ENCODE measurements at places on chromosomes 12 and 14.

GRCh38 chr12:4723226-4723625 is 3.0 kb downstream of the GALNT8 start:
- no peak for DNase-seq

GRCh38 chr12:56677680-56678079 is 10.4 kb downstream of the PTGES3 start:
- no peak for DNase-seq

GRCh38 chr12:99137124-99137855 is 492.2 kb downstream of the APAF1 start:
- DNase-seq, result no peak

DNA sequence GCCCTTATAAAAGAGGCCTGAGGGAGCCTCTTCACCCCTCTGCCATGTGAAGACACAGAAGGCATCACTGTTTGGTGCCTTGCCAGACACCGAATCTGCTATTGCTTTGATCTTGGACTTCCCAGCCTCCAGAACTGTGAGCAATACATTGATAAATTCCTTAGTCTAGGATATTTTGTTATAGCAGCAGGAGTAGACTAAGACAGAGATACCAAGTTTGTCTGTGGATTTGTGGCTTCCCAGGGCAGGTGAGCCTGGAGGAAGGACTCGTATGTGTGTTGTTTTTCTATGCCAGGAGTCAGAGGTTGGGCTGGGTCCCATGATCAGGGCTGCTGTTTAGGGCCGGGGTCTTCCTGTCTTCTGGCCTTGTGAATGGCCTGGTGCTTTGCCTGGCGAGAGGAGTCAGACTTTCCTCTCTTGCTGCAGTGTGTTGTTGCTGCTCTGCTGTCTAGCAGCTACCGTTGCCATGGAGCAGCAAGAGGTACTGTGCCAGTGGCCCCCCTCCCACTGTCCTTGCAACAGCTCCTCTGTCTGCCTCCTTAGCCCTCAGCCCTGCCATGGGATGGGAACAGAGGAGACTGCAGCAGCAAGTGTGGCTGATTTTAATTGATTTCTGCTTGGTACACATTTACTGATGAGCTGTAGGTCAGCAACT is 111.2 kb downstream of the CHST11 start:
- DNase-seq, result no peak

GRCh38 chr12:82963956-82964355 is 277.2 kb downstream of the TMTC2 start:
- no peak for DNase-seq

GRCh38 chr12:115870021-115870420 is 407.5 kb downstream of the MED13L start:
- DNase-seq, result no peak

DNA sequence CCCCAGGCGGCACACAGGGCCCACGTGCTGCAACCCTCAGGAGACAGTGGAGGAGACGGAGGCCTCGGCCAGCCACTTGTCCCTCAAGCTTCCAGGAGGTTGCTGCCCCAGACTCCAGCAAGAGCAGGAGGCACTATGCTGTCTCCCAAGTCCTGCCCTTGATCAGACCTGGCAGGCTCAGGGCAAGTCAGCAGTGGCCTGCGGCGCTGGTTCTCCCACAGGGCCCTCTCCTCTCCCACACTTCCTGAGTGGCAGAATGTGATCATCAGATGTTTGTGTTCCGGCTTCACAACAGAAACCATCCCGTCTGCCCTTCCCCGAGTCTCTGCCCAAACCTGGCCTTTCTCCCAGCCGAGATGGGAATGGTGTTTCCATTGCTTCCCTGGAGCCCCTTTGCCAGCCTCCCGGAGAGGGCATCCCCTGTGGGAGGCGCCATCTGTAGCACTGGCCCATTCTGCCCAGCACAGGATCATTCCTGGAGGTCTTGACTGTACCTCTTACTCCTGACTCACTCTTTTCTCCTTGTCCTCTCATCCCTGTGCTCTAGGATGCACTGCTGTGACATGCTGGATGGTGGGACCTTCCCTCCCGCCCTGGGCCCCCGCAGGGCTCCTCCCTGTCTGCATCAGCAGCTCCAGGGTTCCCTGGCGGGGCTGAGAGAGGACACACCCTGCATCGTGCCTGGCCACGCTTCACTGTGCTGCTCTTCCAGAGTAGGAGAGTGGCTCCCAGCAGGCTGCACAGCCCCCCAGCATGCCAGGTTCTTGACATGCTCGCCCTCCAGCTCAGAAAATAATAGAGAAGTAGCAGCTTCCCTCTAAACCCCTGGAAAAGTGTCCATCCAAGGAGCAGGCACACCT is 114.7 kb upstream of the FKBP4 start:
- no peak for DNase-seq

- no peak for DNase-seq
Measured at GRCh38 chr12:8781381-8782127, 40.9 kb upstream of the A2ML1 start.

DNA sequence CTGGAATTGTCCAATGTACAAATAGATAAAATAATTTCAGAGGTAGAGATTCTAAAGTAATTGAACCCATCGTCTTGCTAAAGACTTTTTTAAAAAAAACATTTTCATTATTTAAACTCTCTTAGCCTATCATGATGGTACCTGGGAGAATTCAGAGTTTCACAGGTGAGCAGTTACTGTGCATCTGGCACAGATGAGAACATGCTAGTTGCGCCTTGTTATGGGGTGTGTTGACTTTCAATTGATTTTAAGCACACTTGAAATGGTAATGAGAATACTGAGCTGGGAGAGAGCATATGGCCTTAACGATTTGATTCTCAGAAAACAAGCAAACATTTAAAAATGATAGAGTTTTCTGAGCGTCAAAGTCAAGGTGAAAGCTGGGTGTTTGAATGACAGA is 66.6 kb downstream of the FLRT2 start:
- DNase-seq, result no peak

GRCh38 chr14:93926245-93926872 is 785 bp upstream of the FAM181A start:
- no peak for DNase-seq

DNA sequence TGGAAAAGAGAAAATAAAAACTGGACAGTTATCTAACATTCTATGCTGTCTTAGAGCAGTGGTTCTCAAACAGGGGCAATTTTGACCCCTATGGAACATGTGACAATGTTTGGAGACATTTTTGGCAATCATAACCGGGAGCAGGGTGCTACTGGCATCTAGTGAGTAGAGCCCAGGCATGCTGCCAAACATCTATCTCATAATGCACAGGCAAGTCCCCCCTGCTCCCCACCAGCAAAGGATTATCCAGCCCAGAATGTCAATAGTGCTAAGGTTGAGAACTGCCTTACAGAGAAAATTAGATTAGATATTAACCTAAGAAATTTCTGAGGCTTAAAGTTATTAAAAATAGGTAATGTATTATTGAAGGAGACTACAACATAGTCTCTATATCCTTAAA is 22.9 kb upstream of the CATSPERB start:
- DNase-seq, result no peak

GRCh38 chr12:64389154-64389553 is 1.4 kb downstream of the C12orf56 start:
- DNase-seq, result no peak
